ENCODE measurements at places on chromosomes 7 and 10. TPM values are rescaled to one million over a fixed set of nuclear protein-coding genes. Genes with fewer than 3 reads are reported as not detected.

Gene FGL2
- not detected for polyA plus RNA-seq

Gene ZNF853
- polyA plus RNA-seq, result 17.6 TPM

Gene PTPRN2
- 3.9 TPM for polyA plus RNA-seq

Gene OPALIN
- not detected for polyA plus RNA-seq

Gene IDI2
- not detected for polyA plus RNA-seq

Gene NEBL
- 0.58 TPM for polyA plus RNA-seq

DNA sequence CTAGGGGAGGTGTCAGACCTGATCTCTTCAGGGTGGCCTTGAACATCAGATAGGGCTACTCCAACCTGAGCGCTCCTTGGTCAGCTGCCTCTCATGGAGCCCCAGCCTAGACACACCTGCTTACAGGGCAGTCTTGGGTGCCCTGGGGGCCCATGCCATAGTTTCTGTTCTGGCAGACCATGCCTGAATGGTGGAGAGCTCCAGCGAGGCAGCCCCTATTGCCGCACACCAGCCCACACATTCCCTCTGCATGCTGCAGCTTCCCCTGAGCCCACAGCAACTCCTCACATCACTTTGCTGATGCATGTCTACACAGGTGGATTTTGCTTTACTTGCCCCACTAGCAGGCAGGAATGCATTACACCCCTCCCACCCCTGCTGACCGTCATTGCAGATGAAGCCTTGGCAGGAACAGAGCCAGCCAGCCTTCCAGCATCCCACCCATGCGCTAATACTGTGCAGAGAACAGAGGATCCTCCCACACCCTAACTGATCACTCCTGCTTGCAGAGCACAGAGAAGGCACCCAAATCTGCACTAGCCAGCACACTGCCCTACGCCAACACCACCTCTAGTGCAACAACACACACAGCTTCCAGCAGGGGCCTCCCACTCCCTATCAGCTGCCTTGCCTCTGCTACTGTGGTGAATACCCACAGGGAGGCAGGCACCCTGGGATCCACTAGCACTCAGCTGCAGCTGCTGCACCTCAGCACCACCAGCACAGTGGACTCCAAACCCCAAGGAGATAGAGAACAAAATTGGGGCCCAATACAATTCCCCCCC is 43.0 kb upstream of the GRM3 start:
- H3K4me3 ChIP-seq, result no peak overlapping the region
- H3K36me3 ChIP-seq, result no peaks in the 10 kb centered on the region

- no peak overlapping the region for H3K4me3 ChIP-seq
- H3K27me3 ChIP-seq, result no peaks in the 10 kb centered on the region
- DNase-seq, result no peak
- peaks cover 3% of the 10 kb centered on the region for H3K36me3 ChIP-seq
- H3K27ac ChIP-seq, result no peak overlapping the region
Measured at GRCh38 chr10:52121688-52122087, 192.4 kb upstream of the DKK1 start.

DNA sequence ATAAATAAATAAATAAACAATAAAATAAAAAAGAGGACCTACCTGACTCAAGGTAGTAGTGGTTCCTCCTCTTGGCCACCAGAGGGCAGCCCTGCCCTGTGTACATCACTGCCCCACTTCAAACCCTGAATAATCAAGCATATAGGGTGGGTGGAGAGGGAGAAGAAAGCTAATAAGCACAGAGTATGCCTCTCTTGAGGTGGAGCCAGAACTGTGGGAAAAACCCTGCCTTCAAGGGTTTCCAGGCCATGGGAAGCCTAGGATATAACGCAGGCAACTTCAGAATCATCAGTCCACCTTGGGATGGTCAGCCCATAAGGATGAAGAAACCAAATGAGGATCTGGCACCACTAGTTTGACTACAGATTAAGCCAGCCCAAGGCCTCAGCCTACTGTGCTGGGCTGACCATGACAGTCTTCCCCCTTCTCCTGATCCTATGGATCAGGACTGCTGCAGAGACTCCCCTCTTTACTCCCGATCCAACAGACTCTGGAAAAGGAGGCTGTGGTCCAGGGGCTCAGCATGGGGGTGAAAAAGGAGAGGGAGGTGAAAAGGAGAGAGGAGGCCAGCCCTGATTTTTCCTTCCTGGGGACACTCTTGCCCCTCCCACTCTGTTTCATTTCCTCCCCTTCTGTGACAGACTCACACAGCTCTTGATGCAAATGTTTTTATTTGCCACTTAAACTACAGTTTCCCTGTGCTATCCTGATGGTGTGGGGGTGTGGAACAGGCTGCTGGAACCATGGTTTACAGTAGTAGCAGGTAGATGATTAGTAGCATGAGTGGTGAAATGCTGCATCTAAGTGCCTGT is 10.1 kb downstream of the AVPI1 start:
- H3K27me3 ChIP-seq, result no peaks in the 10 kb centered on the region
- H3K4me3 ChIP-seq, result no peak overlapping the region
- DNase-seq, result peak; percentile 82
- H3K36me3 ChIP-seq, result peaks cover 23% of the 10 kb centered on the region

DNA sequence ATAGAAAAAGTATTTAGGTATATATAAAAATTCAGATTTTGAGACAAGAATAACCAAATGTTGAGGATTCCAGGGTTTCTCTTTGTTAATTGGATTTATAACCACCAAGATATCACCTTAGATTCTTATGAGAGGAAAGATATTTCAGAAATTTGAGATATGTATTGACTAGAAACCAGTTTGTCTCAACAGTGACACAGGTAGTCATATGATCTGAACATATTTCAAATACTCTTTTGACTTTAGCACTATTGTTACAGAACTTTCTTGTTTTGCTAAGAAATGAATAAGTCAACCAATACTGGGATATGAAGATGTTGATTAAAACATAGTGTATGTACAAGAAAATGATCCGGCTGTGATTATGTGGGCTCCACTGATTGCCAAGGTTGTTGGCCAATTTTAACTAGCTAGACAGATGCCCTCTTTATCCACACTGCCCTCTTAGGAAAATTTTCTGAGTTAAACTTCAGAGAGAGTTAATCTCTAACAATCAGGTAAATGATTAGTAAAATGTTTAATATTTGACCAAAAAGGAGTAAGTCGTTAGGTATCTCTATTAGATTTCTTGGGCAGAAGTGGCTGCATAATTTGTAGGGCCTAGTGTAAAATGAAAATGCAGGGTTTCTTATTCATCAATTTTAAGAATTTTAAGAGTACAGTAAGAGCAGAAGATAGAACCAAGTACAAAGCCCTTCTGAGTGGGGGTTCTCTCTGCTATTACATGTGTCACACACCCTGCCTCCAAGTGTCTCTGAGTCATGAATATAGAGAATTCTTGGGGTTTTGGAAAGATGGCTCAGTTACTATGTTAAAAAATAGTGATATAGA is 376.0 kb downstream of the TFEC start:
- H3K36me3 ChIP-seq, result no peaks in the 10 kb centered on the region
- H3K27ac ChIP-seq, result no peak overlapping the region
- no peak for DNase-seq
- 0 out of 2 replicates have a peak, but pooled peaks cover 7% of the 10 kb centered on the region for H3K27me3 ChIP-seq

GRCh38 chr7:66967029-66967428 is 28.4 kb downstream of the SBDS start:
- no peak overlapping the region for H3K4me3 ChIP-seq
- no peak overlapping the region for H3K27ac ChIP-seq
- H3K4me1 ChIP-seq, result no peaks in the 10 kb centered on the region
- H3K27me3 ChIP-seq, result no peaks in the 10 kb centered on the region
- DNase-seq, result no peak
- H3K36me3 ChIP-seq, result no peaks in the 10 kb centered on the region

GRCh38 chr10:78959217-78959923 is 109.4 kb upstream of the ZMIZ1 start:
- H3K27me3 ChIP-seq, result no peaks in the 10 kb centered on the region
- H3K4me3 ChIP-seq, result no peak overlapping the region
- no peak overlapping the region for H3K27ac ChIP-seq
- H3K36me3 ChIP-seq, result no peaks in the 10 kb centered on the region

DNA sequence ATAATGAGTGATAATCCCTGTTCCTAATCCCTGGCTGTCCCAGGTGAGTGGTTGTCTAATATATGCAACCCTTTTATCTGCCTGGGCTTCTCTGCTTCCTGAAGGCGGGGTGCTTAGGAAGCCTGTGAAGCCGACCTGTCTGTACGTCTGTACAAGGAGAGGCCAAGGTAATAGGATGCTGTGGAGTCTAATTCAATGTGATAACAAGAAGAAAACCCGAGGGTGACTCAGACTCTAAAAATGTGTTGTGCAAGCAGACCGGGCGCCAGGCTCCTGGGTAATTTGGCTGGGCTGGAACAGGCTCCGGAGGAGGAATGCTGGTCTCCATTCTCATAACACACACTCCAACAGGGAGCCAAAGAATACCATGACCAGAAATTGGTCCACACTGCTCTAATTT is 43.6 kb downstream of the THNSL1 start:
- no peak overlapping the region for H3K4me3 ChIP-seq
- H3K36me3 ChIP-seq, result no peaks in the 10 kb centered on the region
- no peaks in the 10 kb centered on the region for H3K27me3 ChIP-seq
- no peak for DNase-seq
- no peaks in the 10 kb centered on the region for H3K4me1 ChIP-seq
- no peak overlapping the region for H3K27ac ChIP-seq

DNA sequence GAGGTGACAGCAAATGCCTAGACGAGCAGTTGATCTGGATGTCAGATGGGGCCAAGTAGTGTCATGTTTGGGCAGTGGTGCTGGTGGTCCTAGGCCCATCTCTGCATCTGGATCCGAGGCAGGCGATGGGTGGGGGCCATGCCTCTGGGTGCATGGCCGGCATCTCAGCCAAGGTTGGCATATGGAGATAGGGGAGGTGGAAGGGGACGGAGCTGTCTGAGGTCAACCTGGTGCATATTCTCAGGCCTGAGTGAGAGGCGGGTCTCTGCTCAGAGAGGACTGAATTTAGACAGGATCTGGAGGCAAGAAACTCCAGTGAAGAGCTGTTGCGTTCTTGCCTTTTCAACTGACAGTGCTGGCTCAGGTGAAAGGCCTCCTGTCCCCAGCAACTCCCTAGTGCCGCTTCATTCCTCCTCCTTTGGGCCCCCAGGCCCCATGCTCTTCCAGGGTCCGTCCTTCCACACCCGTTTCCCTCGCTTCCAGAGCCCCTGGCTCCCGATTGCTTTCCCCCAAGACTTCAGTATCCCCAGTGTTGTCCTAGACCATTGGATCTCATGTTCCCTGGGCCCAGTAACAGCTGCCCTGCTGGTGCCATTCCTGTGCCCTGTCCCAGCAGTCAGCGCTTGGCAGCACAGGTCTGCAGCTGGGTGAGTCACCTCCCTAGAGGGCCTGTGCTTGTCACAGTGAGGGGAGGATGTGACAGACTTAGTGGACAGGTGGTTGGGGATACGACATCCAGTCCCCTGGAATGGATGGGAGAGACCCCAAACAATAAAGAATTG is 32.6 kb downstream of the GBX1 start:
- H3K4me1 ChIP-seq, result peaks cover 34% of the 10 kb centered on the region
- DNase-seq, result no peak
- no peaks in the 10 kb centered on the region for H3K27me3 ChIP-seq
- peaks cover 10% of the 10 kb centered on the region for H3K36me3 ChIP-seq

DNA sequence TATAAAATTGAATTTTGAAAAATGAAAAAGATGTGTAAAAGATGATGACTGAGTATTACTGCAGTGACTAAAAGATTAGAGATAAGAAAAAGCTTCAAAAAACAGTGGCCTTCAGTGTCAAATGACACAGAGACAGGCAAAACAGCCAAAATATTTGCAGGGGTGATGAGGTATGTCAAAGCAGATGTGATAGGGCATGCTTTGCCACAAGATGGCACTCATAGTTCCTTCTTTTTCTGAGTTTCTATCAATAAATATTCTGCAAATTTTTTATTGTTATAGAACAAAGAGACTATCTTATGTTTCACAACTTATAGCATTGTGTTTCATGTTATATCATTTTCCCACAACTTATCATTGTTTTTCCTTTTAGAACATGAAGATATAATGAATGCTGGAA is 344.1 kb upstream of the HPS1 start:
- no peaks in the 10 kb centered on the region for H3K4me1 ChIP-seq
- DNase-seq, result peak; percentile 61

DNA sequence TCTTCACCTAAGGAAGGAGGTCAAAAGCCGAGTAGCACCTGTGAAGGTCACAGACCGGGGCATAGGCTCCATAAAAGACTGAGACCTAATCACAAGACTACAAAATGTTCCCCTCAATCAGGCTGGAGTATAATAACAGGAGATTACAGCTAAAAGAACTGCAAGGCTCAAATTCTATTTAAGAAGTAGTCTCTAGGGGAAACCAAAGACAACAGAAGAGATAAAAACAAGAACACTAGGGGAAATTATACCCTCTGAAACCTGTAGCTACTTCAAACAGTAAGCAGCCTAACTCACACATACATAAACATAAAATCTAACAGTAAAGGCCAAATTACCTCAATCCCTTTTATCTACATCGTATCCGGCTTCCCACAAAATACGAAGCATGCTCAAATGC is 38.3 kb downstream of the LMBR1 start:
- no peak overlapping the region for H3K27ac ChIP-seq
- peaks cover 9% of the 10 kb centered on the region for H3K36me3 ChIP-seq
- no peaks in the 10 kb centered on the region for H3K4me1 ChIP-seq
- no peak for DNase-seq
- no peak overlapping the region for H3K4me3 ChIP-seq

DNA sequence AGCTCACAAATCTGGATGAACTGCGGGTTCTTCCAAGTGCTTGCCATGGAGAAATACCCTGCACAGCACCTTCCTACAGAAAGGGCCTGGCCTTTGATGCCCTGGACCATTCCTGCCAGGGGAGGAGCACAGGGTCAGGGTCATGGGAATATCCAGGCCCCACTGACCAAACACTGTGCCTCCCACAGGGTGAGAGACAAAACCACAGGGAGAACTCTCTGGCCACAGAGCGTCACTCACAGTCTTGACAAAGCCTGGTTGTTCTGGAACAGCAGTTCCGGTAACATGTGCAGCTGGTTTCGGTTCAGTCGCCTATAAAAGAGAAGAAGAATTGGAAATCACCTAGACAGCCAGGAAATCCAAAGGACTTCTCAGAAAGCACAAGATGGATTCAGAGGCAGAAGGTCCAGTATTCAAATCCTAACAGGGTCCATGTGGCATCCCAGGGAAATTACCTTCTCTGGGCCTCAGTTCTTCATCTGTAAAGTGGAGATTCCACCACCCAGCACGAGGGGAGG is 28.1 kb downstream of the SLIT1 start:
- H3K36me3 ChIP-seq, result no peaks in the 10 kb centered on the region
- no peak for DNase-seq
- peaks cover 20% of the 10 kb centered on the region for H3K4me1 ChIP-seq

DNA sequence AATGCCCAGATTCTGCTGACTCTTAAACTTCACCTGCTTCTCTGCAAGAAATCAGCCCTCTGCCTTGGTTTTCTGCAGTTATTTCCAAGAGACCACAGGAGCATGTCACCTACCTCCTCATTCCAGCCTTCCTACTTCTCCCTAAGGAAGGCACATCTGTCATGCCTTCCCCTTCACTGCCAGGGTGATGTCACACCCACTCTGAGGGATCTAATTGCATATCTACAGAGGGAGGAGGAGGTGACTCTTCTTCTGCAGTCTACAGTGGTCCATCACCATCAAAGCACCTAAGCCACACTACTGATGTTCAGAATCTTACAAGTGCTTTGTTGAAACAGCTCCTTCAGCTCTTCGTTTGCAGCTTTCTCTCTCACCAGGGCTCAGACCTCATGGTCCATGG is 275.5 kb downstream of the FGFR2 start:
- H3K27me3 ChIP-seq, result no peaks in the 10 kb centered on the region
- no peaks in the 10 kb centered on the region for H3K4me1 ChIP-seq
- H3K36me3 ChIP-seq, result no peaks in the 10 kb centered on the region
- no peak overlapping the region for H3K27ac ChIP-seq
- DNase-seq, result no peak
- H3K4me3 ChIP-seq, result no peak overlapping the region

GRCh38 chr10:5730766-5731165 is 46.1 kb downstream of the TASOR2 start:
- H3K4me1 ChIP-seq, result no peaks in the 10 kb centered on the region
- H3K27me3 ChIP-seq, result no peaks in the 10 kb centered on the region
- H3K4me3 ChIP-seq, result no peak overlapping the region
- no peak overlapping the region for H3K27ac ChIP-seq
- H3K36me3 ChIP-seq, result peaks cover 56% of the 10 kb centered on the region
